DMS 273 treated with DMSO at 0.1 percent for 48 hours (cell line): ENCODE measurements at places on chromosomes 2 and 18.
A peak's percentile ranks its signal among the peaks of the same experiment; 100 is the strongest.

GRCh38 chr2:27889774-27890145 is 427 bp downstream of the RBKS start:
- DNase-seq, result peak; percentile 35

DNA sequence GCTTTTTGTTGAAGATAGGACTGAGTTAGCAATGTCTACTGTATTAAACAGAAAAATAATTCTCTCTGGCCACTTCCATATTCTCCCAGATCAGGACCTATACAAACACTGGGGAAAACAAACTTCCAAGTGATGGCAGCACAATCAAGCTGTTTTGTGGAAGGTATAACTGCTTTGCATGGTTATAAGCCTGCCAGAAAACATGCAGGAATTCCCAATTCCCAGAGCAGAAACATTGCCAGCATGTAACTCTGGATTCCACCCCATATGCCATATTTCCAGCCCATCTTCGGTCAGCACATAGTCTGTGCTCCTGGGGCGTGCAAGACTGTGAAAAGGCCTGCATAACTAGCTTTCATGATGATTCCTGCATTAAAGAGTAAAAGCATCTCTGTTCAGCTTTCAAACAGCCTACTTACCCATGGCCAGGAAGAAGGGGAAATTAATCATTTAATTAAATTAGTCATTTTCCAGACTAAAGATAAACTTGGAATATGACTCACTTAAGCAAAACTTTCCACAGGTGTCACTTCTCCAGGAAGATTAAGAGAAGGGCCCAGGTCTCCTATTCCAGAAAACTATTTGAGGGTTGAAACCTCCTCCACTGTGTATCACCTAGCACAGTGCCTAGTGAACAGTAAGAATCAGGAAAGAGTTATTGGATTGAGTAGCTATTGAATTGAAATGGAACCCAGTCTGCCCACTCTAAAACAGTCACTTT is 280.5 kb downstream of the NRXN1 start:
- DNase-seq, result peak; percentile 88

- DNase-seq, result no peak
Observed at GRCh38 chr2:47531378-47532042, 128.6 kb downstream of the MSH2 start.

GRCh38 chr18:55331301-55331700 is 256.7 kb downstream of the TCF4 start:
- DNase-seq, result no peak
